ENCODE measurements at places on chromosomes 13 and 19. TPM values are rescaled to one million over a fixed set of nuclear protein-coding genes. Genes with fewer than 3 reads are reported as not detected.

DNA sequence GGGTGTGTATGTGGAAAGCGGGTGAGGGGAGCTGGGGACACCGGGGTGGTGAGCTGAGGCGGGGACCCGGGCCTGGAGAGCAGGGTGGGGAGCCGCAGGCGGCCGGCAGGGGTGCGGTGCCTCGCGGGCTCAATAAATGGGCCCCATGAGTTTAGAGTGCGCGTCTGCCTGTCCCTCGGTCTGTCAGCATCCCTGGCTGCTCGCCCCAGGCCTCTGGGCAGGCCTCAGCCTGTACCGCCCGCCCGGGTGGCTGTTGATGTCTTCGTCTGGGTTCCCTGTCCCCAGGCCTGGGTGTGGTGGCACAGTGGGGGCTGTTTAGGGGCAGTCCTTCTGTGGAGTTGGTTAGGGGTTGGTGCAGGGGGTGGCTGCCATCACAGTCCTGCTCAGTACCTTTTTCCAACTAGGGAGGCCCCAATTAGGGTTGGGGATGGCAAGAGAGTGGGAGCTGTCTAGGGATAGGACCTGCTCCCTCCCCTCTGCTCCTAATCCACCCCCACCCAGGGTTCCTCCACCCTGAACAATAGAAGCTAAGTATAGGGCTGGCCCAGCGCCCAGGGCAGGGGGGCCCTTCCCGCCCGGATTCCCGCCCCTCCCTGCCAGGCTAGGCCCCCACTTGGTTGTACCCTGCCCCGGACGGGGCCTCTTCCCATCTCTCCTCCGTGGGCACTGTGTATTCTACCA, 12.2 kb downstream of the CIC start:
- no peak for DNase-seq
- H3K27ac ChIP-seq: peak overlapping the region; percentile 99
- peaks cover 6% of the 10 kb centered on the region for H3K36me3 ChIP-seq
- H3K4me1 ChIP-seq: peaks cover 88% of the 10 kb centered on the region
- H3K4me3 ChIP-seq: peak overlapping the region; percentile 74

DNA sequence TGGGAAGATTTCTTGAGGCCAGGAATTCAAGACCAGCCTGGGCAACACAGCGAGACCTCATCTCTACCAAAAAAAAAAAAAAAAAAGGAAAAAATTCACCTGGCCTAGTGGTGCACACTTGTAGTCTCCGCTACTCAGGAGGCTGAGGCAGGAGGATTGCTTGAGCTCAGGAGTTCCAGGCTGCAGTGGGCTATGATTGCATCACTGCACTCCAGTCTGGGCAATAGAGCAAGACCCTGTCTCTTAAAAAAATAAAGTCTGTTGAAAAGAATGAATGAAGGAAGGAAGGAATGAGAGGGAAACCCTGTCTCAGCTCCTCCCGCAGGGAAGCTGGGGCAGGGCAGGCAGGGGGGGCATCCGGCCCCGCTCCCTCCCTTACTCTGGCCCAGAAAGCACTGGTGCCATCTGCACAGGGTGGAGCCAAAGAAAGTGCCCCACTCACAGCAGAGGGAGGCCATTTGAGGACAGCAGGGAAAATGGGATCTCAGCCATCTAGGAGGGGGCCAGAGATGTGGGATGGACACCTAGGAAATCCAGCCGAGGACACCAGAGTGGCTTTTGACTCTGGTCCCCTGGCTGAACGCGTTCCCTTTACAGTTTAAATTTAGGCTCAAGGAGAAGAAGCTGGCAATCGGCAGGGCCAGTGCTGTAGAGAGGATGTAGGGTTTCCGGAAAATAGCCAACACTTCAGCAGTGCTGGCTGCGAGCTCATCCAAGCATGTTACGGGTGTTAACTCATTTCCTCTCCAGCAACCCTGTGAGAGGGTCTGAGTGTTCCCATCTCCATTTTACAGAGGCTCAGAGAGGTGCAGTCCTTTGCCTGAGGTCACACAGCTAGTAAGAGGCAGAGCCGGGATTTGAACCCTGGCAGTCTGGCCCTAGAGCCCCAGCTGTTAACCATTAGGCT, 3.6 kb upstream of the HPN start:
- no peak for DNase-seq
- H3K27ac ChIP-seq: peak overlapping the region; percentile 31
- H3K4me3 ChIP-seq: no peak overlapping the region
- peaks cover 55% of the 10 kb centered on the region for H3K4me1 ChIP-seq
- H3K27me3 ChIP-seq: no peaks in the 10 kb centered on the region

GRCh38 chr13:110218581-110219201, 88.3 kb downstream of the COL4A1 start:
- no peak for DNase-seq
- no peak overlapping the region for H3K4me3 ChIP-seq
- peaks cover 87% of the 10 kb centered on the region for H3K4me1 ChIP-seq
- H3K36me3 ChIP-seq: peaks cover 4% of the 10 kb centered on the region
- H3K27me3 ChIP-seq: no peaks in the 10 kb centered on the region

Gene CEACAM8
- not detected for total RNA-seq

Gene PALM3
- not detected for total RNA-seq

- DNase-seq: peak; percentile 88
- H3K27ac ChIP-seq: peak overlapping the region; percentile 88
- H3K36me3 ChIP-seq: no peaks in the 10 kb centered on the region
- H3K4me1 ChIP-seq: peaks cover 29% of the 10 kb centered on the region
- H3K4me3 ChIP-seq: no peak overlapping the region
Measured at GRCh38 chr19:6070720-6071485, 39.4 kb downstream of the RFX2 start.

- no peak overlapping the region for H3K4me3 ChIP-seq
- H3K27ac ChIP-seq: no peak overlapping the region
- peaks cover 28% of the 10 kb centered on the region for H3K36me3 ChIP-seq
- no peaks in the 10 kb centered on the region for H3K27me3 ChIP-seq
- H3K4me1 ChIP-seq: no peaks in the 10 kb centered on the region
Measured at GRCh38 chr19:3203805-3204645, 18.3 kb downstream of the NCLN start.

Gene TMED1
- 29.5 TPM for total RNA-seq

DNA sequence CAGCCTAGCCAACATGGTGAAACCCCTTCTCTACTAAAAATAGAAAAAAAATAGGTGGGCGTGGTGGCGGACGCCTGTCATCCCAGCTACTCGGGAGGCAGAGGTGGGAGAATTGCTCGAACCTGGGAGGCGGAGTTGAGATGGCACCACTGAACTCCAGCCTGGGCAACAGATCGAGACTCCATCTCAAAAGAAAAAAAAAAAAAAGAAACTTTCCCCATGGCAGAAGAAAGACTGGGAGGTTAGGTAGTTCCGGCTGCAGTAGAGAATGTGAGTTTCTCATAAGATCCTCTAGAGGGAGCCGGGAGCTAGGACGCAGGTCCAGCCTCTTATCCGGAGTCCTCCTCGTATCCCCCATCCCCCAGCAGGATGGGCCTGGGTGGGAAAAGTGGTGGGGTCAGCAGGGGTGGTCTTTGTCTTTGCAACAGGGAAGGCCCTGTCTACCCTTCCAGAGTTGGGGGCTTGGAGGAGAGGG, 13.2 kb upstream of the CREB3L3 start:
- no peak overlapping the region for H3K27ac ChIP-seq
- no peak overlapping the region for H3K4me3 ChIP-seq

DNA sequence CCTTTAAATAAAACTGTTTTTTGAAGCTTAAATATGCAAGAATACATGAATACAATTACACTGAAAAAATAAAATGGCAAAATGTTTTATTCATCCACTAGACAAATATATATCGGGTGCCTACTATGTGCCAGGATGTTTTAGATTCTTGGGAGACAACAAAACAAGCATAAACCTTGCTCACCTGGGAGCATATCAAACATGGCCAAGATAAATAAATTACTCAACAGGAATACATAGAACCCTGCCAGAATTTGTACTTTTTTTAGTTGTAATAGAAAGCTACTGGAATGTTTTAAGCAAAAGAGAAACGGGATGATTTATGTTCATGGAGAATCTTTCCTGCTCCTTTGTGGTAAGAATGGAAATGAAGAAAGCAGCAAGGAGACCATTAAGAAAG, 2358.5 kb upstream of the PCDH20 start:
- H3K4me1 ChIP-seq: no peaks in the 10 kb centered on the region
- H3K4me3 ChIP-seq: no peak overlapping the region
- H3K36me3 ChIP-seq: no peaks in the 10 kb centered on the region
- H3K27me3 ChIP-seq: no peaks in the 10 kb centered on the region
- no peak for DNase-seq
- H3K27ac ChIP-seq: no peak overlapping the region

Gene ZFP36
- total RNA-seq: 135 TPM

- H3K27ac ChIP-seq: peak overlapping the region; percentile 97
- no peaks in the 10 kb centered on the region for H3K36me3 ChIP-seq
- no peaks in the 10 kb centered on the region for H3K27me3 ChIP-seq
Measured at GRCh38 chr19:48321372-48321621, 4.1 kb upstream of the EMP3 start.

GRCh38 chr19:39352381-39353255, 10.4 kb downstream of the SAMD4B start:
- H3K27me3 ChIP-seq: no peaks in the 10 kb centered on the region
- H3K4me3 ChIP-seq: no peak overlapping the region
- H3K27ac ChIP-seq: peak overlapping the region; percentile 30
- peaks cover 68% of the 10 kb centered on the region for H3K36me3 ChIP-seq
- DNase-seq: no peak

GRCh38 chr13:20125129-20125782, 35.6 kb downstream of the GJA3 start:
- H3K4me3 ChIP-seq: no peak overlapping the region
- no peak for DNase-seq
- H3K4me1 ChIP-seq: peaks cover 25% of the 10 kb centered on the region

Gene RCBTB2
- total RNA-seq: 10.1 TPM

Gene TUBA3C
- total RNA-seq: not detected

- no peak for DNase-seq
- peaks cover 22% of the 10 kb centered on the region for H3K4me1 ChIP-seq
- peaks cover 2% of the 10 kb centered on the region for H3K27me3 ChIP-seq
Measured at GRCh38 chr19:19545707-19546106, 7.6 kb downstream of the CILP2 start.

DNA sequence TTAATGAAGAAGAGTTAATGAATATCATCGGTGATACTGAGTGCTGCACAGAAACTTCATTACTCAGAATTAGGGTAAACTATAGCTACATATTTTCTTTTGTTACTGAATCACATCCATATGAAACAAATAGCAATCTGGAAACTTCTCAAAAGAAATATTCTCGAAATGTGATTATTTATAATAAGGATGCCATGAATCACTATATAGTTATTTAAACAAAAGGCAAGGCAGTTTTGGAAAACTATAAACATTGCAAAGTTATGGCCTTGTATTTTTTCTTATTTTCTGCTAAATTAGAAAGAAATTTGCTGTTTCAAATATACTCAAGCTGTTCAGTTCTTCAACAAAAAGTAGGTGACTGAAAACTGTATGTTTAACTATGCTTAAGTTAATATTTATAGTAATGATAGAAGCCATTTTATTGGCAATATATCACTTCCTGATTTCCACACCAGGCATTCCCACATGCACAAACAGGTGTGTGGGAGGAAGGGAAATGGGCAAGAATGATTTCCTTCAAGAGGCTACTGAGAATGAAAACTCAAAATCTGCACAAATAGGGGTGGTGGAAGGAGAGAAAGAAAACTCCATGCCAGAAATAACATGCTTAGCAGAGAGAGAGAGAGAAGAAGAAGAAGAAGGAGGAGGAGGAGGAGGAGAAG, 74.5 kb upstream of the FRY start:
- H3K27ac ChIP-seq: no peak overlapping the region
- H3K4me3 ChIP-seq: no peak overlapping the region
- H3K36me3 ChIP-seq: no peaks in the 10 kb centered on the region
- no peak for DNase-seq
- no peaks in the 10 kb centered on the region for H3K4me1 ChIP-seq

Gene CCDC70
- not detected for total RNA-seq

Gene CGB8
- total RNA-seq: not detected

DNA sequence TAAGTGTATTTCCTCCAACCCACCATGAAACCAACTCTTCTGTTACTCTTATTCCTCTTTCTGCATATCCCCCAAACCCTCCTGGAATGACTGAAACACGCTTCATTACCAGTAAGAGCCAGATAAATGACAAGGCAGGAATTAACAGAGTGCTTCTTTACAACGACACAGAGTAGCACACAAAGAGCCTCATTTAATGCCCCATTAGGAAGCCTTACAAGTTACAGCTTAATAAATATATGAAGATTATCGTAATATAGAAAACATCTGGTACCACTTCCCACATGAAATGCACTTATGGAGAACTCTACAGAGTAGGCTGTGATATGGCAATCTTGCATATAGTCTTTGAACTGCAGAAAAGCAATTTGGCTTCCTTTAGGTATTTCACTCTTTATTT, 116.8 kb downstream of the ENOX1 start:
- H3K27ac ChIP-seq: no peak overlapping the region
- H3K36me3 ChIP-seq: no peaks in the 10 kb centered on the region

DNA sequence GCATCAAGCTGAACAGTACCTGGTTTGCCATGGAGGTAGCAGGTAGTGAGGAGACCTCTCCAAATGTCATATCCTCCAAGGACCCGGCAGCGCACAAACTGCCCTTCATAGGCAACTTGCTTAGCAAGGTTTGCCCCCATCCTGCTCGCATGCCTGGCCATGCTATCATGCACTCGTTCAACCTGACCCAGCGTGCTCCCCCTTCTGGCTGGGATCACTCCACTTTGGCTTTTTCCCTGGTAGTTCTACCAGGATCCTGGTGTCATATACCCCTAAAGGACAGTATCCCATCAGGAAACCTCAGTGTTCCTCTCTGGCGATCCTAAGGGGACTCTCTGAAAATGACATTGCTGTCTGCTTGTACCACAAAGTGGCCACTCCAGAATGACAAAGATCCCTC, 38.6 kb upstream of the ZNF30 start:
- no peak overlapping the region for H3K4me3 ChIP-seq
- H3K36me3 ChIP-seq: no peaks in the 10 kb centered on the region
- no peak for DNase-seq
- H3K27ac ChIP-seq: no peak overlapping the region
- no peaks in the 10 kb centered on the region for H3K4me1 ChIP-seq
- no peaks in the 10 kb centered on the region for H3K27me3 ChIP-seq

Gene UGGT2
- total RNA-seq: 31.6 TPM

Gene GJA3
- not detected for total RNA-seq

DNA sequence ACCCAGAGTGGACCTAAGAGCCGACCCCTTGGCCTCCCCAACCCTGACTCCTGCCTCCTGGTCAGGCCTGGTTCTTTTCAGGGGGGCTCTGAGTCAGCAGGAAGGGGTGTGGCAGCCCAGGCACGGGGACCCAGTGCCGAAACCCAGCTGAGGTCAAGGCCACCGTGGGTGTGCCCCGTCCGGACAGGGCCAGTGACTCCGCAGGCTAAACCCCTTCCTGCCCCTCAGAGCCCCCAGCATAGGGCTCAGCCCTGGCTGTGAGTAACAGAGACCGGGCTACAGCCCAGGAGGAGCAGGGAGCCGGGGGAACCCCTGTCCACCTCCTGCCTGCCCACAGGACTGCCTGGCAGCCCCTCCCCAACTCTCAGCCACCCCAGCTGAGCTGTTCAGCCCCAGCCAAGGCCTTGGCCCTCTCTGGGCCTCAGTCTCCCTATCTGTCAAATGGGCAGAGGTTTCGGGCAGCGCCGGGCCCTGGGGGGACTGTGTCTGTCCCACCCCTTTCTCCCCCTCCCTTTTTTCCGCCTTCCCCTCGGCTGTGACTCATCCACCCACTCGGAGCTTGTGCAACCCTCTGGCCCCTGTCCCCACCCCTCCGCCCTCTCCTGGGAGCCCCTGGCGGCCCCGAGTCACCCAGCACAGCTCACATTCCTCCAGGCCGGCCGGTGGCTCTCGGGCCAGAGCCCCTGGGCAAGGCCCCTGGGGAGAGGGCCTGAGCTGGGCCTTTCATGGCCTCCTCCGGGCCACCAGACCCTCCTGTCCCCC, 8.6 kb downstream of the ZBTB7A start:
- H3K4me1 ChIP-seq: peaks cover 80% of the 10 kb centered on the region
- DNase-seq: peak; percentile 97
- peaks cover 38% of the 10 kb centered on the region for H3K36me3 ChIP-seq
- H3K27ac ChIP-seq: peak overlapping the region; percentile 97

Gene ADAMTS10
- total RNA-seq: 23.3 TPM
